Tibial nerve (tissue), 4 donors: ENCODE measurements at places on chromosomes 3 and 15.

GRCh38 chr3:52289747-52290595 lies 2.3 kb downstream of the GLYCTK start:
- no peak for DNase-seq

- no peak for DNase-seq
Measured at GRCh38 chr3:141181819-141182218, 49.8 kb upstream of the PXYLP1 start.

- DNase-seq: no peak
Measured at GRCh38 chr3:64441861-64442260, 216.6 kb upstream of the PRICKLE2 start.

DNA sequence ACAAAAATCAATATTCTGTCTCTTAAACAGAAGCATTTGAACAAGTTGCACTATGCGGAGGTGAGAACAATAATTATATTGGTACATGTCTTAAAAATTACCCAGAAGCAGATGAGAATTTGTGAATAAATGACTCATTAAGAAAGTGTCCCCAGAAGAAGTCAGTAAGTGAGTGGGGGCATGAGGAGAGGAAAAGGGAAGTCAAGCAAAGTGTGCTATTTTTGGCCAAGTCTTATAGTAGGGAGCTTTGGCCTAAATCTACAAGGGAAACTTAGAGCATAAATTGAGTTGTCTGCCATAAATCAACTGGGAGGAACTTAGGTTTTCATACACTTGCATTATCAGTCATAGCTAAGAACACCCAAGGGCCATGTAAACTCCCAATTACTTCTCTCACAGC lies 86.9 kb upstream of the SATB1 start:
- no peak for DNase-seq

GRCh38 chr15:43376017-43376705 lies 5.3 kb downstream of the TUBGCP4 start:
- no peak for DNase-seq

DNA sequence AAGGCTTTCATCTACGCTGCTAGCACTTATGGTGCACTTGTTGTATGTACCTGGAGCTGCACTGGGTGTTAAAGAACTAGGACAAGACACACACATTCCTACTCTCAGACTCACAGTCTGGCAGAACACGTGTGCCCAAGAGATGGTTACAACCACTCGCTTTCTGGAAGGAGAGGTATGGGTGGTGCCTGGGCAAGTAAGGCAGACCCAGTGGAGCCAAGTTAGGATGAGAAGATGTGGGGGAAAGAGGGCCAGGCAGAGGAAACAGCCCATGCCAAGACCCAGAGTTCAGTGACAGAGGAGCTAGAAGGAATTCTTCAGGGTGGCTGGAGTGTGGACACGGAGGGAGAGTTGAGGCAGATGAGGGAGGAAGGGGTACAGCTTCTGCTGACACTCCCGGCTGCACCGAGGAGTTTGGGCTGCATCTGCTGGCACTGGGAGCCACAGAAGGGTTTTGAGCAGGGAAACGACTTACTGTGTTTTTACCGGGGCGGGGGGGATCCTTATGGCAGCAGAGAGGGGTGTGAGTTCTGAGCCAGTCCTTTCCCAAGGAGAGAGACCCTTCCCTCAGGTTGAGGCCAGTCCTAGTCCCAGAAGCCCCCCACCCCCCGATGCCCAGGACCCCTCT lies 59.0 kb downstream of the GRIP2 start:
- DNase-seq: no peak

DNA sequence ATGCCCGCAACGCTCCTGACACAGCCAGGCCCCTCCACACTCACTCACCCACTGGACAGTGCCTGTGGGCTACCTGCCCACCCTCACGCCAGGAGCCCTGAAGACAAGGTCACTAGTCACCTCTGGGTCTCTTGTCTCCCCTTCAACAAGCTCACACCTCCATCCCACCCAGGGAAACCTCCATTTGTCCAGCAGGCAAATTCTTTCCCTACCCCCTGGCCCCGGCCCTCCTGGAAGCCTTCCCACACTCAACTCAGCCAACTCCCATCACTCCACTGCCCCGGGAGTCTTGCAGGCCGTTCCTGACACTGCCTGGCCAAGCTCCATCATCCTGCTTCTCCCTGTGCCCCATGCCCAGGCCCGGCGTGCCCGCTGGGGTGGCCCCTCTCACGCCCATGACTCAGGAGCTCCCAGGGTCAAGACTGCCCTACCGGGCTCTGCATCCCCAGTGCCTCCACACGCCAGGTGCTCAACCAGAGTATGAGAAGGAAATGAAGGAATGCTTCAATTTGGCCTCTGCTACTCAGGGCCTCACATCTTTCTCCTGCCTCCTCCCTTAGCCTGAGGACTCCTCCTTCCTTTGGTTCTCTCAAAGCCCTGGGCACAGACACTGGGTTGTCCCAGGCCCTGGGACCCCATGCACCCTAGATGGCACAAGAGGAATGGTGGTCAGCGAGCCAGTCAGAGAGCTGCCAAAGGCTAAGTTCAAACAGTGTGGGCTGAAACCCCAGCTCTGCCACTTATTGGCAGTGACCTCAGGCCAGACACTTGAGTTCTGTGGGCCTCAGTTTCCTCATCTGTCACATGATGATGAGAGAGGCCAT lies 88.6 kb downstream of the SEC22A start:
- DNase-seq: no peak

- no peak for DNase-seq
Measured at GRCh38 chr3:76429581-76430177, 610.2 kb upstream of the ROBO2 start.

- no peak for DNase-seq
Measured at GRCh38 chr15:57422113-57422754, 45.9 kb downstream of the CGNL1 start.

DNA sequence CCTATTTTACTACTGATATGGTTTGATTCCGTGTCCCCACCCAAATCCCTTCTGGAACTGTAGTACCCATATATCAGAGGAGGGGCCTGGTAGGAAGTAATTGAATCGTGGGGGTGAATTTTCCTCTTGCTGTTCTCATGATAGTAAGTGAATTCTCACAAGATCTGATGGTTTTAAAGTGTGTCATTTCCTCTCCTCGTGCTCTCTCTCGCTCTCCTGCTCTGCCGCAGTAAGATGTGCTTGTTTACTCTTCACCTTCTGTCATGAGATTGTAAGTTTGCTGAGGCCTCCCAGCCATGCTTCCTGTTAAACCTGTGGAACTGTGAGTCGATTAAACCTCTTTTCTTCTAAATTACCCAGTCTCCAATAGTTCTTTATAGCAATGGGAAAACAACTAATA lies 81.2 kb upstream of the ZBTB20 start:
- no peak for DNase-seq

DNA sequence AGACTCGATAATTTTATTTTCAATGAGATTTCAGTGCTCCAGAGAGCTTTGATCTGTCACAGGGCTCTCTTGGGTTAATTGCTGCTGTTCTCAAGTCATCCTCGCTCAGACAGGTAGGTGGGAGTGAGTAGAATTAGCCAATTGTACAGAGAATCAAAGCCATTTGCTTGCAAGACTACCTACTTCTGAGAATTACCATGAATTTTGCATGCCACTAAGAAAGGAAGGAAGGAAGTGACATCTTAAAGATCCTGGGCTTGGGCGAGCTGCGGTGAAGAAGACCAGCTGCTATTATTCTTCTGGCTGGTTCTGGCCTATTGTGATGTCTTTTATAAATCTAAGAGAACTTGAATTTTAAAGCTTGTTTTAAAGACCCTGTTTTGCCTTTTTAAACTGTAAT lies 154.1 kb upstream of the LPP start:
- DNase-seq: no peak

- DNase-seq: no peak
Measured at GRCh38 chr15:92683511-92683834, 27.9 kb upstream of the FAM174B start.

DNA sequence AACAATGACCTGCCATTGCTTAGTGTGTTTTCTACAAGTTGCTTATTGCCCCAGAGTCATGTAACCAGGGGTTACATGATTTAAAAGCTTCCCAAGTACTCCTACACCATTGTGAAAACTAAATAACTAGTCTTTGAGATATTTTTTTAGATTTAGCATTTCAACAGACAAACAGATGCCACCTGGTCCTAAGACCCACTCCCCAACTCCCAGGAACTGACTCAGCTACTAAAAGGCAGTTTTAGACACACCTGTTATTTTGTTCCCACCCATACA lies 28.1 kb upstream of the KBTBD12 start:
- no peak for DNase-seq

GRCh38 chr3:72015463-72015862 lies 230.5 kb upstream of the PROK2 start:
- DNase-seq: no peak

GRCh38 chr3:144660186-144660585 lies 688.6 kb downstream of the DIPK2A start:
- DNase-seq: no peak

DNA sequence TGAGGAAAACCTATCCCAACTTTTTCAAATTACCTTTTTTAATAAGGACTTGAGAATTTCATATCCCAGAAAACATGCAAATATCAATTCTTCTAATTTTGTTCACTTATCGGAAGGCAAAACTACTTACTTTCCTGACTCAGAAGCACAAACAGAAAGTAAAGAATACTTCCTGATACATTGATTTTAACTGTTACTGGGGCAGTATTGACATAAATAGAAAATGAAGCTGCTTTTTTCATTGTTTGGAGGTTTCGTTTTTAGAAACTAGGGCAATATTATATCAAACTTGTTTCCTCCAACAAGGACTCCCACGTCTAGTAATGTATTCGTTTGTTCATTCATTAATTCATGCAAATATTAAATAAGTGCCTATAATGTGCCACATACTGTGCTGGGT lies 19.1 kb downstream of the PAQR9 start:
- no peak for DNase-seq

DNA sequence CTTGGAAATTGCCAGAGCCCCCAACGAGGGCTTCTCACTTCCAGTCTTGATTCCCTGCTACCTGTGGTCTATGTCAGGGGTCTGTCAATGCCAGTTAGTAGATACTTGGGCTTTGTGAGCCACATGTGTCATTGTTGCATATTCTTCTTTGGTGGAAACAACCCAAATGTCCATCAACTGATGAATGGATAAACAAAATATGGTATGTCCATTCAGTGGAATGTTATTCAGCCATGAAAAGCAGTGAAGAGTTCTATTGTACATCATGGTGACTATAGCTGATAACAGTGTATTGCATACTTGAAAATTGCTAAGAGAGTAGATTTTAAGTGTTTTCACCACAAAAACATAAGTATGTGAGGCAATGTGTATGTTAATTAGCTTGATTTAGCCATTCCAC lies 288.1 kb downstream of the RPLP1 start:
- DNase-seq: no peak

- no peak for DNase-seq
Measured at GRCh38 chr3:125146626-125147490, 65.7 kb downstream of the SLC12A8 start.

GRCh38 chr3:179865861-179866505 lies 170.8 kb downstream of the PEX5L start:
- no peak for DNase-seq

- DNase-seq: no peak
Measured at GRCh38 chr3:138850151-138850550, 15.4 kb upstream of the PIK3CB start.

GRCh38 chr3:60199306-60199705 lies 1051.9 kb downstream of the FHIT start:
- no peak for DNase-seq

GRCh38 chr15:78460737-78461136 lies 22.7 kb downstream of the IREB2 start:
- no peak for DNase-seq

- DNase-seq: no peak
Measured at GRCh38 chr3:5466065-5466464, 278.6 kb downstream of the EDEM1 start.

DNA sequence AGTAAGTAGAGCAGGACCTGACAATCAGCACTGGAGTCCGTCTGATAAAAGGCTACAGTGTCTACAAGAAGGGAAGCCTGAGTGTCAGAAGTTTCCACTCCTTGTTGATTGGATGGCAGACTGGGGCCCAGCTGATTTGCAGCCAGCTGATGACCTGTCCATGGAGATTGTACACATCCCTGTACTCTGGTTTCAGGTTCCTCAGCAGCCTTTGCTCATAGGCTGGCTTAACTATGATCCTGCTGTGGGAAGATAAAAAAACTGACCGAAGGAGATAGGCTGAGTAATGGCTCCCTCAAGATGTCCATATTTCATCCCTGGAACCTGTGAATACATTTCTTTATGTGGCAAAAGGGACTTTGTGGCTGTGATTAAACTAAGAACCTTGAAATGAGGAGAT lies 11.7 kb upstream of the LACTB start:
- DNase-seq: no peak

GRCh38 chr3:190120269-190121060 lies at the start of gene P3H2:
Gene P3H2 (minus strand): TSS chr3:190120897. CDS start chr3:190120731, 166 bp downstream.
- DNase-seq: peak; percentile 48

DNA sequence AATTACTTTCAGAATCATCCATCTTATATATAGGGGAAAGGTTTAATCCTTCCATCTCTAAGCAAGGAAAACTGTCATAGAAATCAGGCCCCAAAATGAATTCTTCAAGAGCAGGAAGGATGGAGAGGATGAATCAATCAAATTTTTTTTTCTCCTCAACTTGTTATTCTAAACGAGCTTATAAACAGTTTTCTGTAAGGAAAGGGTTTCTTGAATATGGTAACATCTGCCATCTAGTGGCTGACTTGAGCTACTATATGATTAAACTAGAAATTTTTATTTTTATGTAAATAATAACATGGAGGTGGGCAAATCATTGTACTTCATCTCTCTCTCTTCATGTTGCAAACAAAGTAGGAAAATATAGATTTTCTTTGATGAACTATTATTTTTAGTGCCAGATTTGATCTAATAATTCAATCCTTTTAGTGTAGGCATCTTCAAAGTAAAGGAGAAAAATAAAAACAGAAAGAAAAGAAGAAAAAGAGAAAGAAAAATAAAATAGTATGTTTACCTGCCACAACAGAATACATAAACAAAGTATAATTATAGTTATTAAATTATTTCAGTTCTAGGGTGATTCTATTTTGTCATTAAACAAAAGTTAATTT lies 146.6 kb downstream of the SERPINI1 start:
- DNase-seq: no peak

- no peak for DNase-seq
Measured at GRCh38 chr15:60004846-60005351, 788 bp downstream of the FOXB1 start.

GRCh38 chr15:33754242-33754641 lies 214.1 kb upstream of the CHRM5 start:
- DNase-seq: no peak

DNA sequence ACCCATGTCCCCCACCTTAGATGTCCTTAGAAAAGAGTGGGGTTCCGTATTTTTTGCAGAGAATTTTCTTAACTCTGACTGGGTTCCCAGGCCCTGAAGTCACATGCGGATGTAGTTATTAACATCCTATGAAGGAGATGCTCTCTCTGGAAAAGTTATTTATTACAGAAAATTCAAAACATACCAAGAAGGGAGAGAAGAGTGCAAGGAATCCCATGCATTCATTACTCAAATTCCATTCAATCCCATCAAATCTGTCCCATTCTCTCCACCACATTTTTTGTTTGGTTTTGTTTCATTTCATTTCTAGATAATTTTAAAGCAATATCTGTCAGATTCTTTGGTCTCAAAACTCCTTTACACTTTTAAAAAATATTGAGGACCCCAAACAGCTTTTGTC lies 34.3 kb upstream of the ANKRD34C start:
- DNase-seq: no peak
